ENCODE measurements at places on chromosomes 3 and 15.

DNA sequence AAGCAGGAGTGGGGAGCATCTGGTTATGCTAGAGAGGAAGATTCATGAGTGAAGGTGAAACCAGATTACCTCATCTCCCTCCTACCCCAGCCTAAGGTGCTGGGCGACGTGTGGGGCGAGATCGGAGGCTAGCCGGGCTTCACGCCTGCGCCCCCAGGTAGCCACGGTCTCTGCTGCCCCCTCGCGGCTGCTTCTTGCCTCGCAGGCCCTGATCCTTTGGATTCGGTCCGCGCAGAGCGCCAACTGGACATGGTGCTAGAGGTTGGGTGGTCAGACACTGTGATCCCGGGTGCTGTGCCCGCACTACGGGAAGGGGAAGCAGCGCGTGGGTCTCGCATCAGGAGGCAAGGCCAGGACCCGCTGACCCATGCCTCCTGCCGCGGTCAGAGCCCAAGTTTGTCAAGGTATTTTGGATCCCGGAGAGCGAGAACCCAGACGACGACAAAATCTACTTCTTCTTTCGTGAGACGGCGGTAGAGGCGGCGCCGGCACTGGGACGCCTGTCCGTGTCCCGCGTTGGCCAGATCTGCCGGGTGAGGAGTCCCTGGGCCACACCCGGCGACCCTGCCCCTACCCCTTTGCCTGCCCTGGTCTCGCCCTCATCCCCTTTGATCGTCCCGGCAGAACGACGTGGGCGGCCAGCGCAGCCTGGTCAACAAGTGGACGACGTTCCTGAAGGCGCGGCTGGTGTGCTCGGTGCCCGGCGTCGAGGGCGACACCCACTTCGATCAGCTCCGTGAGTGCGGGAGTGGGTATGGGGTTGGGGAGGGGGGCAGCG, 4.2 kb downstream of the SEMA3B start:
- peak; percentile 90 for DNase-seq

DNA sequence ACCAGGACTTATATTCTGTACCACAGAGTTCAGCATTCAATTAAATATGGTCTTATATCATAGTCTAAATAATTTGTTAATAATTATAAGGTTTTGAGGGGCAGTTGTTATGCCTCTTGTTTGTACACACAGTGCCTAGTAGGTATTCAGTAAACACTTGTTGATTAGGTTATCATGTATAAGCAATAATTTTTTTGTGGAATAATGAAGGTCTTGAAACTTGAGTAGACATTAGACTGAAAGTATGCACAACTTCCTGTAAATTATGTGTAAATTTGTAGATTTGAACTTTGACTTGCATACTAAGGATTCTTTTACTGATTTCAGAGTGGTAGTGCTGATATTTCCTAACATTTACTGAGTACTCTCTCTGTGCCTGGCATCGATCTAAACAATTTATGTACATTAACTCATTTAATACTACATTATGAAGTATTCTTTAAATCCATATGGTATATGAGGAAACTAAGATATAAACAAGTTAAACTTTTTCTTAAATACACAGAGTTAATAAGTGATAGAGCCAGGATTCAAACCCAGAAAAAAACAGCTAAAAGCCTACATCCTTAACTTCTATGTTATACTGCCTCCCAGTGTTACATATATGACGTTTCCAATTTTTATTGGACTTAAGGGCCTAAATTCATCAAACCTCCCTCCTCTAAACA, 65.1 kb downstream of the GLCE start:
- peak; percentile 66 for DNase-seq

GRCh38 chr3:169362868-169363267, 300.6 kb downstream of the MECOM start:
- DNase-seq: no peak

GRCh38 chr15:45185903-45186770, 1.6 kb downstream of the SHF start:
- DNase-seq: no peak

GRCh38 chr3:127954640-127955039, 39.6 kb downstream of the KBTBD12 start:
- DNase-seq: no peak

GRCh38 chr15:34812369-34812768, 17.0 kb upstream of the ACTC1 start:
- DNase-seq: no peak

GRCh38 chr3:194022052-194022451, 113.9 kb upstream of the HES1 start:
- no peak for DNase-seq

DNA sequence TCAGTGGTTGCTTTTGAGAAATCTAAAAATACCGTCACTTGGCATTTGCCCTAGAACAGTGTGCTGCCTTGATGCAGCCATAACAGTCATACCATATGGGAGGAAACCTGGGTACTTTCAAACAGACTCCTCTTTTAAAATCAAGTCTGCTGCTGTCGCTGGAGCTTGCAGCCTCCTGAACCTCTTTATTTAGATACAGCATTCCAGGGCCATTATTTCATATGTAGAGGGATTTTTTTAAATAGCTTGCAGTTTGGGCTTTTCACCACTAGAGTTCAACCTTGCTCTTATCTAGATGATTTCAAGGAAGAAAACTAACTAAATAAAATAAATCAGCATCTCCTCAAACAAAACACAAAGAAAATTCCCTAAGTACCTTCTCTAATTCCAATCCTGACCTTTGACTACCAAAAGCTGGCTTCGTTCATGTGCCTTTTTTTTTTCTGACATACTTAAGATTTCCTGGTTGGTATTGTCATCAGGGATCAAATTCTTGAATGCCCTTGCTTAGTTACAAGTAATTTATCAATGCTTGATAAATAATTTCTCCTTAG, 111.6 kb downstream of the KBTBD8 start:
- DNase-seq: peak; percentile 87

DNA sequence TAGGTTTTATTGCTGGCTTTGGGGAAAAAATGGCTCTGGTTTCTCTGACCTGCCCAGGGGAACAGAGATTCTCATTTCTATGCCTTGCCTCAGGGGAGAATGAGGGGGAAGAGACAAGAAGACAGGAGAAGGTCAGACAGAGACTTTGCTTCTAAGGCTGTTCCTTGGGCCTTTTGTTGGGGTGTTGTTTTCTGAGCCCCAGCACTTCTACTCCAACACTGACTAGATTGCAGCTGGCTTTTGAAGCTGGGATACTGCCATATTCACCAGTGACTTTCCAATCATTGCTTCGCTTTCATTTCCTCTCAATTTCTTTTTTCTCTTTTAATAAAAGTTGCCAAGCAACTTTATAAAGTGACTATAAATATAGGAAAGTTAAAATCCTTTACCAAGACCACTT, 143.2 kb upstream of the ARHGEF26 start:
- no peak for DNase-seq

- no peak for DNase-seq
These were observed 26.7 kb downstream of the SNTN start for GRCh38 chr3:63679186-63679585.

- DNase-seq: no peak
These were observed 57.1 kb upstream of the EOMES start for GRCh38 chr3:27779176-27779575.

- DNase-seq: no peak
These were observed 115.7 kb downstream of the STT3B start for GRCh38 chr3:31648286-31648968.

DNA sequence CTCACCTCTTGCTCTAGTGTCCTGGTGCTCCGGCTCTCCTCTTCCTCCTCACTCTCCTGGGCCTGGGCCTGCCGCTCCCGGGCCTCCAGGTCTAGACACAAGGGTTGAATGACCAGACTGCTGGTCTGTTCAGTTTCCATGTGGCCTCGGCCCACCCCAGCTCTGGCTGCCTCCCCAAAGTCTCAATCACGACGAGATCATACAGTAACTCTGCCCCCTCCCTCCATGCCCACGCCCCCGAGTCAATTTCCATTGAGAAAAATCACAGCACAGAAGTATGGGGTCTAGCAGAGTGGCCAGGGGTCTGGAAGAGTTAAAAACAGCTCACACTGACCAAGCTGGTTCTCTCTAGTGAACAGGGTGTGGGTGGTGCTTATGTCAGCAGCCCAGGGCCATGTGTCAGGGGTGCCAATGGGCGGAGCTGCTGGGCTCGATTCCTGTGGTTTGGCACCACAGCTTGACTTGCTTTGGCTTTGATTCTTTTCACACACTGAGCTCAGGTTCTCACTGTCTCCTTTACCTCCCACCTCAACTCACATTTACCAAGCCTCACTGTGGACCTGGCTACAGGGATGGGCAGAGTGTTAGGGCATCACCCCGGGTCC, 6.9 kb downstream of the C15orf62 start:
- DNase-seq: no peak
